ENCODE measurements at places on chromosomes 11 and 22. TPM values are rescaled to one million over a fixed set of nuclear protein-coding genes. Genes with fewer than 3 reads are reported as not detected.

The CHRM1 gene
- total RNA-seq = 76.1 TPM

The HEPN1 gene
- total RNA-seq = not detected

The GLB1L2 gene
- total RNA-seq = 2.7 TPM

The PRAME gene
- total RNA-seq = not detected

The OR2D2 gene
- 0.96 TPM for total RNA-seq

The CFAP300 gene
- 1.3 TPM for total RNA-seq

The TH gene
- total RNA-seq = not detected

The C22orf31 gene
- not detected for total RNA-seq

The GGTLC2 gene
- total RNA-seq = not detected

The C11orf87 gene
- total RNA-seq = 46.5 TPM

The DGCR6 gene
- 20.0 TPM for total RNA-seq

The MUC5AC gene
- not detected for total RNA-seq

The ZNF215 gene
- 3.2 TPM for total RNA-seq

The CYTH4 gene
- total RNA-seq = 14.0 TPM

The CLMP gene
- 7.0 TPM for total RNA-seq

The CARNS1 gene
- total RNA-seq = 31.1 TPM
